ENCODE measurements at places on chromosomes 1 and 21.

GRCh38 chr1:11302366-11302765 is 29.4 kb downstream of the UBIAD1 start:
- no peak for DNase-seq

- peak; percentile 68 for DNase-seq
Measured at GRCh38 chr1:102851616-102852015, 256.7 kb downstream of the COL11A1 start.

DNA sequence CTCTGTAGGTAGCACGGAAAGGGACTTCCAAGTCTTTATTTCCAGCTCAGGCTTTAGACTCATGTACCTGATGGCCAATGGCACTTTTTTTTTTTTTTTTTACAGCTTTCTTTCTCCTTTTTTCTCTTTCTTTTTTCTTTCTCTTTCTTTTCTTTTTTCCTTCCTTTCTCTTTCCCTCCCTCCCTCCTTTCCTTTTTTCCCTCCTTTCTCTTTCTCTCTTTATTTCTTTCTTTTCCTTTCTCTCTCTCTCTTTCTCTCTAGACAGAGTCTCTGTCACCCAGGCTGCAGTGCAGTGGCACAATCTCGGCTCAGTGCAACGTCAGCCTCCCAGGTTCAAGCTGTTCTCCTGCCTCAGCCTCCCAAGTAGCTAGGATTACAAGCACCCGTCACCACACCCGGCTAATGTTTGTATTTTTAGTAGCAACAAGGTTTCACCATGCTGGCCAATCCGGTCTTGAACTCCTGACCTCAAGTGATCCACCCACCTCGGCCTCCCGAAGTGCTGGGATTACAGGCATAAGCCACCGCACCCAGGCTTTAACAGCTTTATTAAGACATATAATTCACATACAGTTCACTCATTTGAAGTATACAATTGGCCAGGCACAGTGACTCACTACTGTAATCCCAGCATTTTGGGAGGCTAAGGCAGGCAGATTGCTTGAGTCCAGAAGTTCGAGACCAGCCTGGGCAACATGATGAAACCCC is 5.1 kb upstream of the DCAF8 start:
- no peak for DNase-seq

GRCh38 chr1:102234753-102235359 is 238.1 kb upstream of the OLFM3 start:
- DNase-seq: no peak

DNA sequence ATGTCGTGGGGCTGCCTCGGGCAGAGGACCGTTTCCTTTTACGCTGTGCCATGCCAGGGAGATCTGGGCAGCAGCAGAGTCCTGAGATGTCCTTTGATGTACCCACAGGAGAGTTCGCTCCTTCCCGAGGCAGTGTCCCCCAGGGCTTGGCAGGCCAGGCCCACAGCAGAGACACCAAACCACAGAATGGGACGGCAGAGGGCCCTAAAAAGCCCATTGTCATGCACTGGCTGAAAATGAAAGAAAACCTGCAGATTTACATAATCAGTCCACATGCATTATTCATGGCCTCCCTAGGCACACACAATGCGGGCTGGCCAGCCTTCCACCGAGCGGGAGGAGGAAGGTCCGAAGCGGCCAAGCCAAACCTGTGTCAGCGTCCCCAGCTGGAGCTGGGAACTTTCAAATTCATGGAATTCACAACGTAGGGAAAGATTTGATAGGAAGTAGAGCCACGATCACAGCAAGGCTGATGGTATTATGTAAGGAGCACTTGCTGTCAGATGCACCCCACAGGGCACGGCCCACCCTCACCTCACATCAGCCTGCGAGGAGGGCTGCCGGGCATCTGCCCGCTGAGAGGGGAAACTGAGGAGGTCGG is 25.3 kb upstream of the EFHD2 start:
- DNase-seq: peak; percentile 13

GRCh38 chr1:66337249-66337648 is 196.7 kb upstream of the SGIP1 start:
- DNase-seq: no peak

GRCh38 chr1:94823116-94823515 is 3.0 kb downstream of the SLC44A3 start:
- no peak for DNase-seq

DNA sequence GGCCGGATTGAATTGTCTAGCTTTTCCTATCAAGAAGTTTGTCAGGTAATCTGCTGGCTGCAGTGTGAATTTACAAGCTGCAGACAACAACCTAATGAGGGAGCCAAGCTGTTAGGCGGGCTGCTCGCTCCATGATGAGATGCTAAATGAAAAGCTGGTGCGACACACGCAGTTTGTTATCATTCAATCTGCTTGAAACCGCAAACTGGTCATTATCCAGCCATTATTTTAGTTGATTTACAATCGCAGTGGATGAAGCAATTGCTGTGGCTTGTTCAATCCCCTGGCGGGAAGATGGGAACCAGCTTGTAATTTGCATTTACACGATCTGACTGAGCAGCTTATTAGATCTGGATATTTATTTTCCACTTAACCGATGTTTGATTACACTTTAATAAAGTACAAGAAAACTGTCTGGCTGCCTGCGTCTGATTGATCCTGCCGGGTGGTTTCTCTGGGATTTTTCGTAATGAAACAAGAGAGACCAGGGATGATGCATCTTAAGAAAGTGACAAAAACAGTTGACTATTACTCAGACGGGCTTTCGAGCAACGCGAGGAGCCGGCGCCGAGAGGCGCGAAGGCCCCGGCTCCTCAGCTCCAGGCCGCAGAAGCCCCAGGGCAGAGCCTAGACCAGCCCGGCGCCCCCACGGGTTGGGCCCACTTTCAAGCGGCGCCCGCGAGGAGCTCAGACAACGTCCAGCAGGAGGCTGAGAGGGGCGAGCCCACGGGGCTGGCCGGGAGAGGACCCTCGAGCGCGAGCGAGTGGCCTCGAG is 118.0 kb upstream of the BARHL2 start:
- DNase-seq: no peak

GRCh38 chr1:62386351-62387121 is 50.3 kb upstream of the USP1 start:
- DNase-seq: peak; percentile 39

DNA sequence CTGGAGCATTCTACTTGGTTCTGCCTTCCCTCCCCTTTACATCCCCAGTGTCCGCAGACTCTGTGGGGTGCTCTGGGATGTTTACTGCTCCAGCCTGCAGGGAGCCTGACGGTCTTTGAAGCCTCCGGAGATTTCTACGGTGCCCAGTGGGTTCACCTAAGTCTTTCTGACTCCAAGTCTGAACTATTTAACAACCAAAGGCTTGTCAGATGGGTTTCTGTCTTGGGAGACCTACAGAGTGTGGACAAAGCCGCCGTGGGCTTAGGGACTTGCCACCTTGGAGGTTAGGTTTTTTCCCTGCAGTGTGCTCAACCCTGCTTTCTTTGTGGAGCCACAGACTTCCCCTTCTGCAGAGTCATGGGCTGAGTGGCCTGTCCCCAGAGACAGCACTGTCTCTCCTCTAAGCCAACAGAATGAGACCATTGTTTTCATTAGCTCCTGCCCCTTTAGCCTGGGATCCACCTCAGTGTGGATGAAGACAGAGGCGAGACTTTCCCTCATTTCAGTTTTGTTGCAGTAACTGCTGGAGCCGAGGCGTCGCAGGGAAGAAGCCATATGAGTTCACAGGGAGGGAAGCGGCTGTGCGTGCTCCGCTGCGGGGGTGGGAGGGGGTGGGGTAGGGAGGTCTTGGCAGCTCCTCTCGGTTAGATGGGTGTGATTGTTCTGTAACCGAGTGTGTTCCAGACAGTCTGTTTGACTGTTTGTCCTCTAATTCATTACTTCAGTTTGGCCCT is 120.7 kb downstream of the CNIH3 start:
- peak; percentile 56 for DNase-seq

DNA sequence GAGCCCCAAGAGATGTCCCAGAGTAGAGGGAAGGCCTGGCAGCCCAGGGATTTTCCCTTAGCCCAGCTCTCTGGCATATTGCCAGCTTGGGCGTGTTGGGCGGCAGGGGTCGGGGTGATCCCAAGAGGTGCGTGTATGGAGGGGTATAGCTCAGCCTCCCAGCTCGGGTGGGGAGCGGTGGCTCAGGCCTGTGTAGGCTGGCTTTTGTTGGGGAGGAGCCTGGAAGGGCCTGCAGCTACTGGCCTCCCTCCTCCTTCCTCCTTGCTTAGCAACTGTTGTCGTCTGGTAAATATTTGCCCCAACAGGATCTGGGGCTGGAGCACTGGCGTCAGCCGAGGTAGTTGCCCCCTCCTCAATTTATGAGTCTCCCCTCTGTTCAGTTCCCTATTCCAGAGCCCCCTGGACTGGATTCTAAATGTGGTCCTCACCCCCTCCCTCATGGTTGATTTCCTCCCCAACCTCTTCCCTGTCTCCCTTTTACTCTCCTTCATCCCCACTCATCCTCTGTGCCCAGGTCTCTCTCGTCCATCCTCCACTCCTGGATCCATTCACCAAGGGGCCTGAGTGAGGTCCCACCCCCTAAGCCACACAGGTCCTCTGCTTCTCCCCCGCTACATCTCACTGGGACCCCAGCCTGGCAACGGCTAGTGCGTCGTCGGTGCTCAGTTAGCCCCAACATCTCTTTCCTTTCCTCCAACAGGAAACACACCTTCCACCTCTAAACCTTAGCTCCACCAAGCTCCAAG is 10.3 kb upstream of the LMNA start:
- DNase-seq: peak; percentile 76

DNA sequence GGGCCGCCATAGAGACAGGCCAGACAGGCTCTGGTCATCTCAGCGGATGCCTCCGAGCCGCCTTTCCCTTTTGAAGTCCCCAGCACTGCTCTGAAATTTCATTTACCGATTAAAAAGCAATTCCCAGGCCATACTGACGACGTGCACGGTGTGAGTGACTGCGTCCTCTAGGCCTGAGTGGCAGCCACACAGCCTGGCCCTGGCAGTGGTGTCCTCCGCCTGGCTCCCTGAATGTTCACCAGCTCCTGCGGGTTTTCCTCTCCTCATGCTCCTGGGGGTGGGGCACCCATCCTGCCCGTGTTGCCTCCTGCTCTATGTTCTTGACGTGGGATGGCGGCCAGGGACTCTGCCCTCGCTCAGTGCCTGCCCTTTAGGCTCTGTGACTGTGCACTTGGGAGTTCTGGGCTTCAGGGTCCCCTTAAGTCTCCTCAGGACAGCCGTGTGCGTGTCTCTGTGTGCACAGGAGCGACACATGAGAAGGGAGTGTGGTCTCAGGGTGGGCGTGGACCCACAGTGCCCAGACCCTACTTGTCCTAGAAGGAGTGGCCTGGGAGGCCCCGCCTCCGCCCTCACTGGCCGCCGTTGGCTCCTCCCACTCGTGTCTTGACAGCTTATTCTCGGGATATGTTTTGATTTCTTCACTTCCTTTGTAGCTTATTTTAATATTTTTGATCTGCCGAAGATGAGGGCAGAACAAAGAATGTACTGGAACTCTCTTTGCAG is 3.6 kb downstream of the SKI start:
- peak; percentile 90 for DNase-seq

DNA sequence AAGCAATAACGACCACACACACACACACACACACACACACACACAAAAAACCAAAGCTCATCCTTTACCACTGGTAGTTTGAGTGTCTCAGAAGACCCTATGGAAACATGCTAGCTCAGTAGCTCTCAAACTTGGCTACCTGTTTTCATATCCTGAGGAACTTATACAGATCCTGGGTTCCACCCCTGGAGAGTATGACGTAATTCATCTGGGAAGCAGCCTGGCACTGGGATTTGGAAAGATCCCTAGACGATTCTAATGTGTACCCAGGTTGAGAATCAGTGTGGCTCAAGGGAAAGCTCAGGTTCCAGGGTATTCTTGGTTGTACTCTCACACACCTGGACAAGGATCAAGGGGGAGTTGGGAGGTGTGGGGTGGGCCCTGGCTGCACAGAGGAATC is 85.9 kb downstream of the SELENOF start:
- DNase-seq: no peak

- peak; percentile 67 for DNase-seq
Measured at GRCh38 chr1:36160949-36161485, 5.1 kb downstream of the MAP7D1 start.

DNA sequence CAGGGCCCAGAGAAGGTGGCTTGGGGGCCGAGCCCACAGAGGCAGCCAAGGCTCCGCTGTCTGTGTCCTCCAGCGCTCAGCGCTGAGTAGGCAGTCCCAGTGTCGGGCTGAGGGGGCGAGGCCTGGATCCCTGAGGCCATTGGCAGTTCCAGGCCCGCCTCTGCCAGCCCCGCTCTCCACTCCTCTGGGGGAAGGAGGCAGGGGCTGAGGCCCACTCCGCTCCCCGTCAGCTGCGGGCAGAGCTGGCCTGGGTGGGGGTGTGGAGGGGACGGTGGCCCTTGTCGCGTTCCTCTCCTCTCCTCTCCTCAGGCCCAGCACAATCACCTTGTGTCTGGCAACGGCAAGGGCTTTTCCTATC is 132.8 kb downstream of the CASZ1 start:
- peak; percentile 12 for DNase-seq

GRCh38 chr1:44246806-44247205 is 33.5 kb downstream of the DMAP1 start:
- no peak for DNase-seq

- no peak for DNase-seq
Measured at GRCh38 chr1:97743129-97743528, 177.7 kb downstream of the DPYD start.

DNA sequence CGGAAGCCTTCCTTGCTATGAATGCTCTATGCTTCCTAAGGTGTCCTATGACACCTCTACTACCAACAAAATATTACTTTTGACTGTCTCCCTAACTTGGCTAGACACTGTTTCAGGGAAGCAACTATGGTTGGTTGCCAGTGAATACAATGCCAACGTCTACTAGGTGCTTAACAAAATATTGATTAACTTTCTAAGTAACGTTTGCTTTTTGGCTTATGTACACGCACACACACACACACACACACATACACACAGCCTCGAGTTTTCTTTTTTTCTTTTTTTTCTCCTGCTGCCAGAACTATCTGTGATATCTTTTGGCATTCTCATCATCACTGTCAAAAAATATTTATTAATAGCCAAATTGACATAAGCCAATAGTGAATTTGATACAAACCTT is 864.0 kb downstream of the PLA2G4A start:
- DNase-seq: no peak

DNA sequence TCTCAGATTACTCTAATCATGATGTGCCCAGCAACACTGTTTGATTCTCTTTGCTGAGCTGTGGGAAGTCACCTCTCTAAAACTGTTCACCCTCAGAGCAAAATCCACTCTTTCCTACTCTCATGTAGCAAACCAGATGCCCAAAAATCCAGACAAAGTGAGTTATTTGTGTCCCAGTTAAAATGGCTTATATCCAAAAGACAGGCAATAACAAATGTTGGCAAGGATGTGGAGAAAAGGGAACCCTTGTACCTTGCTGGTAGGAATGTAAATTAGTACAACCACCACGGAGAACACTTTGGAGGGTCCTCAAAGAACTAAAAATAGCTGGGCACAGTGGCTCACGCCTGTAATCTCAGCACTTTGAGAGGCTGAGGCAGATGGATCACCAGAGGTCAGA is 384.0 kb downstream of the HHIPL2 start:
- DNase-seq: no peak

- no peak for DNase-seq
Measured at GRCh38 chr21:35091496-35091895, 42.4 kb upstream of the RUNX1 start.
